NCI-H345 (cell line): ENCODE measurements at places on chromosomes 1 and 21.

GRCh38 chr1:82392513-82392912, 591.8 kb downstream of the ADGRL2 start:
- no peak for DNase-seq

GRCh38 chr1:33654267-33654834, 181.9 kb downstream of the ZSCAN20 start:
- no peak for DNase-seq

DNA sequence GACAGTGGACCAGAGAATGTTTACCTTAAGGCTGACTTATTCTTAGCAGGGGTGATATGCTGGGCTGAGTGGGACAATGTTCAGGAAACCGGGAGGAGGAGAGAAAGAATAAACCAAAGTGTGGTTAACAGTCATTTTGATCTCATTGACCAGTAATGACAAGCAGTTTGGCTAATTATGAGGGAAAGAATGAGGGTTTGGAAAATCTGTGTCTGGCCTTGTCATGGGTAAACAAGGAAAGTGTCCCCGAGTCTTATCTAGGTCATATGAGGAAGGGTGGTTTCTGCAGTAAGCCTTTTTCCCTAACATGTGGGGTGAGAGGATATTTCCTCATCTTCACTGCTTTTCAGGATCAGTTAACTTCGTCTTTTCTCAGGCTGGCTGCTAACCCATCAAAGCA, 155.0 kb downstream of the TPR start:
- no peak for DNase-seq

GRCh38 chr1:40844079-40844478, 18.1 kb downstream of the CITED4 start:
- no peak for DNase-seq

DNA sequence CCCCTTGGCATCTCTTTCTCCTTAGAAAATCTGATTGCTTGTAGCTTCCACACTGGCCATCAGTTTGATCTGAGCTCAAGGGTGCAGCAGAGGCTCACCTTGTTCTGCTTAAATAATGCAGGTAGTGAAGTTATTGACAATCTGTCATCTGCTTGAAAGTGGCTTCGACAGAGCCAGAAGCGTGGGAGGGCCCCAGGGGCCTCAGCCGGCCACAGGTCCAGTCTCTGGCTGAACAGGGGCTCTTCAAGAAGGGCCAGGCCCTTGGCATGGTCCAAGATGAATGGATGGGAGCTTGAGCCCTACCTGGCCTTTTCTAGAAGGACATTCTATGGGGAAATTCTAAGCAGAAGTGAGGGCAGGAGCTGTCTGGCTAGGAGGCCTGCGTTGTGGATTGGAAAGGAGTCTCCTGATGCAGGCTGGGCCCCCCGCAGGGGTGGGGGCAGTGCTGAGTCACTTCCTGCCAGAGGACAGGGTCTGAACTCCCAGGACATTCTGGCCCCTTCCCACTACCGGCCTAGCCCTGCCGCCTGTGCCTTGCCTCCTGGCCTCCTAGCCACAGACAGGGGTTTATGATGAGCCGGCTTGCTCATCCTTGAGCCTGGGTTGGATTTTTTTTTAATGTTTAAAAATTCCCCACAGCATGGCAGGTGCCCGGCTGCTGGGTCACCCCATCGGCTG, 162.3 kb upstream of the VAMP3 start:
- peak; percentile 73 for DNase-seq

- DNase-seq: peak; percentile 77
Observed at GRCh38 chr1:242523719-242524570, 552 bp downstream of the PLD5 start.

DNA sequence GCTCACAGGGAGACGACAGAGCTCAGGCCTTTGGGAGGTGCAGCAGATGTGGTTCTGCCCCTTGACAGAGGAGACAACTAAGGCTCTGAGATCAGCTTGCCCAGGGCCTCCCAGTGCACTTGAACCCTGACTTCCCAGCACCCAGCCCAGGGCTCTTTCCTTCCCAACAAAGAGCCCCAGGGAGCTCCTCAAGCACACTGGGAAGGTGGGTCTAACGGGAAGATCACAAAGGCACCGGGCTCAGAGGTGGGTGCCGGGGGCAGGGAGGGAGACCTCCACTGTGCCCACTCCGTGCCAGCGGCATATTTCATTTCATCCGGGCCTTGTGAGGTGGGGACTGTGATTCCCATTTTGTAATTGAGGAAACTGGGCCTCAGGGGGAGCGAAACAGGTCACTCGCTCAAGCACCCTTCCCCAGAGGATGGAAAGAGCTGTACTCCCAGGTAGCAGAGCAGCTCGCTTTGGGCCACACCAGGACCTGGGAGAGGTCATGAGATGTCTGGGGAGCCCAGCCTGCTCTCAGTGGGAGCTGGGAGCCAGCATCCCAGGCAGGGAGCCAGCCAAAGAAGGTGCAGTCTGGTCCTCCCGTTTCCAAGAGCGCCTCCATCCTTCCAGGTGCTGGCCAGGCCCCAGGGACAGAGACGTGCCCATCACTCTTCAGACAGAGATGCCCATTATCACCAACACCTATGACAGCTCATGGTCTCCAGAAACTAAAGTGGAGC, 82.3 kb downstream of the SYT2 start:
- DNase-seq: no peak

DNA sequence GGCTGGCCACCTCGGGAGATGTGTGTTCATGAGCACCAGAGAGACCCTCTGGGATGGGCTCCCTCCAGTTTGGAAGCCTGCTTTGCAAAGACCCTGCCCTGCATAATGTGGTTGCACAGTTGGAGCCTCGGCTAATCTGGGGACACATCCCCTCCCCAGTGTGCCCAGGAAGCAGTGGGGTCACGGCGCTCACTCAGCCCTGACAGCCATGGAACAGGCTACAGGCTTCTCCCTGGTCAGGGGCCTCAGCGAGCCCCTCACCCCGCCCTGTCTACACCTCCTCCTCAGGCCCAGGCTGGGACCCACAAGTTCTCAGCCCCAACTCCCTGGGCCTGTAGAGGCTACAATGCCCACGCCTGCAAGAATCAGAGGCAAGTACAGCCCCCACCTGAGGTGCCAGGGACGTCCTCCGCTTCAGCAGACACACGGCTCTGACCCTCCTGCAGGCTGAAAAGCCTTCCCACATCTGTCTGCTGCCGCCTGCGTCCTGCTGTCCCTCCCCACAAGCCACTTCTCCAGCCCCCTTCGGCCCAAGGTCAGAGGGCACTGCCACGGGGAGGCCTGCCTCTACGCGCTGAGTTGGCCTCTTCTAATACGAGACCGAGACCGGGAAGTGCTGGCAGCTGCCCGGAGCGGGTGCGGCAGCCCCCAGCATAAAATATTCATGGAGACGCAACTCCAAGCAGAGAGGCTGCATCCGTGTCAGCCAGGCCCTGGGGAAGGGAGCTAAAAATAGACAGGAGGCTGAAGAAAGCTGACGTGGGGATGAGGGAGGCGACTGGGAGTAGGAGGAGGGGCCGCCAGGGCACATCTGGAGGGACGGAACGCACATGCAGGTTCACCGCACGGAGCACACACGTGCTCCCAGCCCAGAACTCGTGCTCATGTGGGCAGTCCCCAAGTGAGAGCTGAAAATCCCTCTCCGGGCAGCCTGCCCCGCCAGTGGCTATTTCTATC, 15.2 kb upstream of the GPR153 start:
- no peak for DNase-seq

GRCh38 chr1:51518033-51518585, 957 bp downstream of the EPS15 start:
- peak; percentile 63 for DNase-seq

DNA sequence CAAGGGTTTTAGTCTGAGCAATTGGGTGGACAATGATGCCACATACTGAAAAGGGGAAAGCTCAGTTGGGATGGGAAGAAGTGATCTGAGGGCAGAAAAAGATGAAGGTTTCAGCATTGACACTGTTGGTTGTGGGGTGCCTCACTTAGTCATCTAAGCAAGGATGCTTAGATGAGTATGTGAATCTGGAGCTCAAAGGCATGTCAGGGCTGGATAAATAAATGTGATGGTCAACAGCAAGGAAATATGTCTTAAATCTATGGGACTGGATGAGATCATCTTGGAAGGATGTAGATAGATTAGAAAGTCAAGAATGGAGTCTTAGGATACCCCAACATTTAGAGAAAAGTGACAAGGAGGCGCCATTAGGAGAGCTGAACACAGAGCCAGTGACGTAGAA, 114.6 kb downstream of the ZBTB18 start:
- no peak for DNase-seq

DNA sequence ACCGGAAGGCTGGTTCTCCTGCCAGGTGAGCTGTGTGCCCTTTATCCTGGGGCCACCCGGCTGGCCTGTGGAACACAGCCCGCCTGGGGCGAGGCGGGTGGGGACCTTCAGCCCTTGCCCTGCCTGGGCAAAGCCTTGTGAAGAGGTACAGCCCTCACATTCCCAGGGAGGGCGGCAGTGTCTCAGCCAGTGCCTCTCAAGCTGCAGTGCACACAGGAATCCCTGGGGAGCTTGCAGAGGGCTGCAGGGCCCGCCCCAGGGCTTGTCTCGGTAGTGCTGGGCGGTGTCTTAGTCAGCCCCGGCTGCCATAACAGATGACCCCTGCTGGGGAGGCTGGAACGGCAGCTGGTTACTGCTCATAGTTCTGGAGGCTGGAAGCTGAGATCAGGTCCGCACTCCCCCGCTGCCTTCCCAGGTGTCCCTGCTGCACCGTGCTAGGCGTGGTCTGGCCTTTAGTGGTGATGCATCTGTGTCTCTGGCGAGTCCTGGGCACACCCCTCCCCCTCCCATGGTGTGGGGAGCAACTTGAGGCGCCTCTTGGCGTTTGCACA, 12.6 kb downstream of the DFFB start:
- DNase-seq: peak; percentile 26

DNA sequence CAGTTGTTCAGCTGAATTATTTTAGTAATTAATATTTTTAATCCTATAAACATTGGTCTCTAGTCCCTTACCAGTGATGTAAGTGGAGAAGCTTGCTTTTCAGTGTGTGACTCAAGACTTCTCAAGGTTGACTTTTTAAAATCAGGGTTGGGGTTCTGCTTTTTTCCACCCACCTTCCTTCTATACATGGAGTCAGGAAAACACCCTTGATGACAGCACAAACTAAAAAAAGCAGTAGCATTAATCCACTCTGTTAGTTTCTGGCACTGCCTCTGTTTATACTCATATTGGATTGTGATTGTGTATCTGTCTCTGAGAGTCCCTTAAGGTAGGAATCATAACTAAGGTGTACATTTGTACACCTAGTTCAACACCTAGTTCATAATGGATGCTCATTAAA, 8.3 kb upstream of the PLEKHO1 start:
- DNase-seq: no peak

DNA sequence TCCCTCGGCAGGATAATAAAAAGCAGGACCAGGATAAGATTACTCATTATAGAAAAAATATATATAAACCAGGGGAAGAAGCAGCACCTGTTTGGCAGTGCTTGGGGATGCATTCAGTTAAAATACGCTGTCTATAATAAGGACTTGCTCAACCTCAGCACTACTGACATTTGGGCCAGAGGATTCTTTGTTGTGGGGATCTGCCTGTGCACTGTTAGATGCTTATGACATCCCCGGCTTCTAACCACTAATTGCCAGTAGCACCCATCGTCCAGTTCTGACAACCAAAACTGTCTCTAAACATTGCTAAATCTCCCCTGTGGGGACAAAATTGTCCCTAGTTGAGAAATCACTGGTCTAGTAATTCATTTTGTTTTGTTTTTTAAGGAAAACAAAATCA, 242.1 kb downstream of the SLC45A1 start:
- no peak for DNase-seq

DNA sequence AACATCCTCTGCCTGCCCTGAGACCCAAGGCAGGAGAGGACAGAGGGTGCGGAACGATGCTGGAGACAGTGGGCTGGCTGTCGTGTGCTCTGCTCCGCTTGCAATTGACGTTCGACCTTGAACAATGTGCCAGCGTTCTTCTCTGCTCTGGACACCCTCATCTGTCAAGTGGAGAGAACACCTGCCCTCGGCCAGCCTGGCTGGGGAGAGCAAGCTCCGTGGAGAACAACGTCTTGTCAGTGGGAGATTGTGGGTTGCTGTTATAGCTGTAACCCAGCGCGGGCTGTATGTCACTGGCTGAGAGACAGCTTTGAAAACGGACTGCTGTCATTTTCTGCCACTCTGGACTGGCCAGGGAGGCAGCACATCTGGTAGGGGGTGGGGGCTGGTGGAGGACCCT, 14.7 kb downstream of the KIAA1614 start:
- peak; percentile 37 for DNase-seq

DNA sequence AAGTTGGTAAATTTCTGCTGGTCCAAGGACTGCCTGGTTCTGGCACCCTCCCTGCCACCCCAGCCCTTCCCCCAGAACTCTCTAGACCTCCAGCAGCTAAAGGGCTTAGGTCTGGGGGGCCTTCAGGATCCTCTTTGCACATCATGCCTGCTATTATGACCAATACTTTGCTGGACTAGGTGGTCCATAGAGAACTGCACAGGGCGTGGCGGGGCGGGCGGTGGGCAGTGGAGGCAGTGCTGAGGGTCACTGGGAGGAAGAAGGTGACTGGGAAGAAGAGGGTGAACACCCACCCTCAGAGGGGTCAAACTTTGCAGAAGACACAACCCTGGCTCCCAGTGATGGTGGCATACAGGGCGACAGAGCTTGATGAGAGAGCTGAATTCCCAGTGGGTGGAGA, 18.2 kb downstream of the CDK18 start:
- no peak for DNase-seq

DNA sequence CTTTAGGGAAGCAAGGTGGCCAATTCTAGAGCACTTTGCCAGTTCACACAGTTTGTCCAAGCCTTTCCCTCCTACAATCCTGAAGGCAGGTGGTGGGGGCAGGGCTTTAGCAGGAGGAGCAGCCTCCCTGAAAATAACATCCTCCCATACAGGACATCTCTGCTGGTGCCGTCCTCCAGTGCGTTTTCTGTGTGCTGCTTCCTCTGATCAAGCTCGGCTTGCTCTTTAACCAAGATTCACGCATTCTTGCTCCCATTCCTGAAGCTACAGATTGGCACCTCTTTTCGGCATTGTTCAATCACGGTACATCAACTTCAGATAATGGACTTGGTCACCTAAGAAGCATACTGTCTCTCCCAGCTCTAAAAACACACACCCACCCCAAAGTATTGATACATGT, 7.5 kb upstream of the DPT start:
- DNase-seq: no peak

DNA sequence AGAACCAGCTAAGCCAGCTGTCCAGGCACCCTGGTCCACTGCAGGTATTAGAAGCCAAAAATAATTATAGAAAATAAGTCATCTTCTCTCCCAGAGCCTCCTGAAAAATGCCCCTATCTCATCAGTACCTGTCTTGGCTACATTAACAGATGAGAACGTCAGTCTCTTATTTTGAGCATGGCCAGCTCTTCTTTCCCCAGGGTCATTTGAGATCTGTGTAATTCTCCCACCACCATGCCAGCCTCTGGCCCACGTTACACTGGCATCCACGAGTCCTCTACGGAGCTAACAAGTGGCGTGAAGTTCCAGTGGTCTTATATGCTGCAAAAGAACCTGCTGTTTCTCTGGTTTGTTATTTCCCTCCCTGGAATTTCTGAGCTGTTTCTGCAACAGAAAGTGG, 118.0 kb downstream of the ATP5PO start:
- no peak for DNase-seq

DNA sequence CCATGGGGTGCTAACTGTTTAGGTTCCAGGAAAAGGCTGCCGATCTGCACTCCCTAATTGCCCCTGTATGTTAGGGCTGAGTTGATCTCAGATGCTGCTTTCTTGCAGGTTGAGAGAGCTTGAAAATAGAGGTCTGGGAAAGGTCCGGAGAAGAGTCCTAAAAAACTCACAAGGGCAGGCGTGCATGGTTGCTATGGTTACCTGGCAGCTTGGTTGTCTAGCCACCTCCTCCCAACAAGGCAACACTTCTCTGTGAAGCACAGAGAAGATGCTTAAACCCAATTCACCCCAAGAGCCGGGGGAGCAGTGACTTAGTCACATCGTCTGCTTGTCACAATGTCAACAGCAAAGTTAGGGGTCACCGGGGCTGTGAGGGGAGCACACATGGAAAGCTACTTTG, 31.0 kb upstream of the LRRC52 start:
- no peak for DNase-seq
